ENCODE measurements at places on chromosomes 3 and 15.

GRCh38 chr15:33778852-33779251 is 189.4 kb upstream of the CHRM5 start:
- no peak for DNase-seq

DNA sequence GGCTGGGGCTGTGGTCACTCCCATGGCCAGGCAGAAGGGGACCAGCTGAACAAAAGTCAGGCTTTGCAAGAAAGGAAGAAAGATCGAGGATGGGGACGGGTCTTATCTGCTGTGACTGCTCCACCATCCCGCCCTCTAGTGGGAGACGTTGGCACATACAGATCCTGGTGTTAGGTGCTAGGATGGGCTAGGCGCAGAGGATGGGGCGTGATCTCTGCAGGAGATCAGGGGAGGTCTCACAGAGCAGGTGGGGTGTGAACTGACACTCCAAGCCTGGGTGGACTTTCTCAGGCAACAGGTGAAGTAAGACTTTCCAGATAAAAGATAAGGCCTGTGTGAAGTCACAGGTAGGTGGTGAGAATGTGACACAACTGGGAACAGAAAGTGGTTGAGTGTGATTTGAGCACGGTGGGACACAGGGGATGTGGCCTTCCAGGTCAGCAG is 141.9 kb upstream of the SMAD3 start:
- DNase-seq, result peak; percentile 62

DNA sequence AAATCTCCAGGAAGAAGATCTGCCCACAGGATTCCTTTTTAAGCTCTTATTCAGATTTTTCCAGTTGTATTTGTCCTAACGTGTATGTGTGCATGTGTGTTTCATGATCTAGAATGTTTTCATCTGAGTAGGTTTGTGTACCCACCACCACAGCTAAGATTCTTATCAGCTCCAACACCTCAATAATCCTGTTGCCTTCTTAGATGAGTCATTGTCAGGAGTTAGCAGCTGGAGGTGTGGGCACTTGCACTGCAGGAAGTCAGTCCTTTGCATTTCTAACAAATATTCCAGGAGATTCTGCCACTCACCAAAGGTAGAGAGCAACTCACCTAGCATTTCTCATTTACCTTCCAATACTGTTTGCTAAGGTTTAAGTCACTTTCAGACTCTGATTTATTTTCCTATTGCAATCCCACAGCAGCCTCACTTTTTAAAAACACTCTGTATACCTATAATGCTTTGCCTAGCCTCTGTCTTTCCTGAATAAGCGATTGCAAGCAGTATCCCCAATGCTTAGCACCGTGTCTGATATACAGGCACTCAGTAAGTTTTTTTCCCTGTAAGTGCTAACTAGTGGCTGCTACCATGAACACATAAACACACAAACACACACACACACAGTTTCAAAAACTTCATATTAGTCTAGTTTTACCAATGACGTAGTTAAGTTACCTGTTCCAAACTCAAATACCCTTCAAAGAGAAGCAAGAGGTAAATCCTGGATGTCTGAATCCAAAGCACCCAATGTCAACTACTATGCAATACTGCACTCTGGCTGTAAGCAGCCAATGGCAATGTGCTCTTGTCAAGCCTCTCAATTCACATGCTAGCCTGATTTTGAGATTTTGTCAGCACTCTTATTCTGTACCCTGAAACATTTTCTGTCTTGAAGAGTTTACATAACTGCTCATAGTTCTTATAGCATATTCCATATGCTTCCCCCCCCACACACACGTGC is 713.5 kb upstream of the LMCD1 start:
- DNase-seq, result no peak

GRCh38 chr3:71536376-71536965 is 47.1 kb downstream of the FOXP1 start:
- DNase-seq, result no peak

DNA sequence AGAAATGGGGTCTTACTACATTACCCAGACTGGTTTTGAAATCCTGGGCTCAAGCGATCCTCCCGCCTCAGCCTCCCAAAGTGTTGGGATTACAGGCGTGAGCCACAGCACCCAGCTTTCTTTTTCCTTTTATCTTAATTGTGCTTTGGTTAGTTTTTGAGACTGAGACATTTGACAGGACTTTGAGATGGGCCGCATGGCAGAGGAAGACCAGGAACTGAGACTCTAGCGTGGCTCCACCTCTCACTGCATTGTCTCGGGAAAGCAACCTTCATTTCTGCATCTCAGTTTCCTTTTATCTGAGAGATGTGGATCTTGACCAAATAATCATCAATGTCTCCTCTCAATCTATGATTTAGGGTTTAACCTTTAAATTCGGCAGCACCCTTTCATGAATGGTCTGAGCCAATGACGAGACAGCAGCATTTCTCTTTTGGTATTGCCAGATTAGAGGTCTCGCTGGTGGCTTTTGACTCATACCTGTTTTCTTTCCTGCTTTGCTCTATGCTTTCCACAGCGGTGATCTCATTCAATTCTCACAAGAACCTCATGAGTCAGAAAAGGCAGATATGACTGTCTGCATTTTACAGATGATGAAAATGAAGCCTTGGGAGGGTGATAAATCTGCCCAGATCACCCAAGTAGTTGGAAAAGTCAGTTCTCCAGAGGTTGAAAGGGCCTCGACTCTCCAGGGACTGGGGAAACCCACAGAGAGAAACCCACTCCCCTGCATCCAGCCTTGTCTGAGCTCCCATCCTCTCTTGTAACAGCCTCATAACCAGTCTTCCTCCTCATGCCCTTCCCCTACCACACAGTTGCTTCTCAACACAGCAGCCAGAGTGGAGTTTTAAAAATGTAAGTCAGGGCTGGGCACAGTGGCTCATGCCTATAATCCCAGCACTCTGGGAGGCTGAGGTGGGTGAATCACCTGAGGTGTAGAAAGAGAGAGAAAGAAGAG is 84.8 kb upstream of the FOXB1 start:
- DNase-seq, result no peak

DNA sequence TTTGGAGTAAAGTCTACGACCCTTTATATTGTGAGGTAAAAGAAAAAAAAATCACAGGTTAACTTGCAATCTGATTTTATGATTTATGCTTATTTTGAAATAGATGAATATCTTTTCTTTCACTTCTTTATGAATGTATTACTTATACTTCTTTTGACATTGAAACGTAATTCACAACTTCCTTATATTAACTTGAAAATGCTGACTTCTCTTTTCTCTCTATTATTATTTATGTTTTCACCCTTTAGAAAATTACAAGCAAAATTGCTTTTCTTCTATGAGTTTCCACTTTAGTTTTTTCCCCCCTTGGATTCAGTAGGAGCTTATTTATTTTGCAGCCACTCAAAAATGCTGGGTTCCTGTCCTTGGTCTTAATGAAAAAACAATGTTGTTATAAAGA is 25.4 kb downstream of the ACP3 start:
- DNase-seq, result no peak

Data from Jurkat, Clone E6-1 (cell line).